ENCODE measurements at places on chromosomes 4 and X.

- DNase-seq, result no peak
Measured at GRCh38 chr4:38691251-38692008, 27.4 kb downstream of the KLF3 start.

- DNase-seq, result no peak
Measured at GRCh38 chr4:8150152-8151090, 8.2 kb downstream of the ABLIM2 start.

DNA sequence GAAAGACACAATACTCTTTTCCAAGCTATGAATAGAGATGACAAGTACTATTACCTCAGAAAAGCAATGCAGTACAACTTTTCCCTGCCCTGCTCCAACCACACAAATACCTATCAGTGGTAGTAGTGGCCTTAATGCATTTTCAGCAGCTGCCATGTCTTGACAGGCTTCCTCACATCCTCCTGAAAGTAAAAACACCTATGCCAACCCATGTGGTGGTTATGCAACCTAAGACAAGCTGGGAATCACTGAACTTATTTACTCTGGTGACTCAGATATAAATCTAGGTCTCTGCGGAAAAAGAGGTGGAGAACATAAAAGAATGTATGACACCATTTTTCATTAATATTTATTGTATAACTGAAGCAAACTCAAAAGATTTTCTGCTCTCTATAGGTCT is 14.5 kb downstream of the WDFY3 start:
- no peak for DNase-seq

DNA sequence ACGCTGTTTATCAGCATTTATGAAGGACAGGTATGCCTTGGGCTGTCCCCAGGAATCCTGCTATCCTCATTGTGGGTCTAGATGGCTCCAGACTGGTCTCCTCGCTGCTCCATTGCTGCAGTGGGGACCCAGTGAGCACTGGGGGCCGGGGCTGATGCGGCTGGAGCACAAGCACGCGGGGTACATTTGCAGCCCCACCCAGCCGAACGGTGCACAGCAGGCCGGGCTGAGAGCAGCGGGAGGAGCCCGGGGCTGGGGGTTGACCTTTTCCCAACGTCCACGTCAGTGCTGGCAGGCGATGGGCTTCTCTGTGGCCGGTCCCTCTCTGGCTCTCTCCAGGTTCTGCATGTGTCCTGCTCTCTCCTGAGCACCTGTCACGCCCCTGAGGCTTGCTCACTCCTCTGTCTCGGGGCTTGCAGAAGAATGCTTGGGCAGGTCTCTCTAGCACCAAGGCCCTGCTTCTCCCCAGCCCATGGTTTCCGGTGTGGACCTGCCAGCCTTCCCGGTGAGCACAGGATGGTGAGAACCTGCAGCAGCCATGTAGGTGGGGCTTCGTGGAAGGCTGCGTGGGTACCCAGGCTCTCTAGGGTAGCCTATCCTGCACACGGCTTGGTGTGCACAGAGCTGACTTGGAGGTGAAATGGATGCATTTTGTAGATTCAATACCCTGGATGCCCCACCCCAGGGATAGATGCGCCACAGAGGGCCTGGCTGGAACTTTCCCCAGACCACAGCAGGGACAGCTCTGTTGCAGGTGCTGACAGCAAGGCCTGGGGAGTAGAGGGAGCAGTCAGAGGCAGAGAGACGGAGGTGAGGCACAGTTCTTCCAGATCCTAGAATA is 89.1 kb upstream of the ADRA2C start:
- no peak for DNase-seq

GRCh38 chr4:15060213-15060612 is 57.9 kb downstream of the CPEB2 start:
- DNase-seq, result no peak

DNA sequence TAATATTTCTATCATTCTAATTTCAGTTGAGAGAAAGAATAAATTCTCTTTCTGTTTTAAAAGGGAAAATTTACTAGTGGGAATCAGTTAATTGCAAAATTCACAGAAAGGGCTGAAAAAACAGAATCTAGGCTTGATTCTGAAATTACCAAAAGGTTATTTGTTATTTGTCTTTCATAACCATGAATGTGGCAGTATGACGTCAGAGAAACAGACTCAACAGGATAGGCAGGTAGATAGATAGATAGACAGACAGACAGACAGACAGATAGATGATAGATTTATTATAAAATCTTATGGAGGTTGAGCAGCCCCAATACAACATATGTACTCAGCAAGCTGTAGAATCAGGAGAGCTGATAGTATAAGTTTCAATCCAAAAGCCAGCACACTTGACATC is 311.0 kb downstream of the ADAM29 start:
- DNase-seq, result no peak

GRCh38 chr4:48078425-48078824 is 55.6 kb downstream of the TXK start:
- DNase-seq, result no peak

DNA sequence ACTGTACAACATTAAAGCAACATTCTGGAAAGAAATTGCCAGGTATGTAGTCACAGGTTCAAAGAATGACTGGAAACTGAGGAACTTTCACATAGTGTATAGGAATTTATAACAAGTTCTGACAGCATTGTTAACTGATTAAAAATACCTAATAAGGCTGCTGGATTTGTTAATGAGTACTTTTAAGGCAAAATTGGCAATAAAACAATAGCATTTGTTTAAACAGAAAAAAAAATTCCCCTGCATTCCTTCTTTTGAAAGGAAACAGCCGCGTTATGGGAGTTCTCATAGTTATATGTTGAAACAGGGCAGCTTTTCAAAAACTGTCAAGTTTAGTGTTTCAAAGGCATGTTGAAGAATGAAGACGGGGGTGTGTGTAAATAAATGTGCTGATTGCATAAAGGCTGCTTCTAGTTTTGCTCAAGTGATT is 282.5 kb upstream of the FAT1 start:
- no peak for DNase-seq

All from CD4-positive, alpha-beta T cell treated with Interleukin-2 at 100 ng/mL for 4 hours (primary cell).